Suppressor macrophage treated with lipopolysaccharide for 4 hours (primary cell): ENCODE measurements at places on chromosomes 2 and 18.

DNA sequence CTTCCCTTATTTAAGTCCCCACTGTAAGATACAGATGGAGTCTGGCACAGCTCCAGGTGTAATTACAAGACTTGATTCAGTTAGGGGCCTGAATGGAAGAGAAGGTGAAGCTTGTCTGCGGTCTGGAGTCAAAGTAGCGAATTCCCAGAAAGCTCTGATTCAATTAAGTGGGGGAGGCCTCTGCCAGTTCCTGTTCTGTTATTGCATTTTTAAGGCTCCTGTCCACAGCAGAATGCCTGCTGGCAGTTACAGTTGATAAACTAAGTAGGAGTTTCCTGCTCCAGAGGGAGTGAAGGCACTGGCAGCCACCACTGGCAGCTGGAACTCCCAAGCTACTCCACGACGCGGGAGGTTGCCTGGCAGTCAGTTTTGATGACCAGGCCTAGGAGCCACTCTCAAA is 181.1 kb downstream of the SOCS6 start:
- DNase-seq, result no peak

- DNase-seq, result peak; percentile 84
Observed at GRCh38 chr18:55509631-55510324, 78.2 kb downstream of the TCF4 start.

DNA sequence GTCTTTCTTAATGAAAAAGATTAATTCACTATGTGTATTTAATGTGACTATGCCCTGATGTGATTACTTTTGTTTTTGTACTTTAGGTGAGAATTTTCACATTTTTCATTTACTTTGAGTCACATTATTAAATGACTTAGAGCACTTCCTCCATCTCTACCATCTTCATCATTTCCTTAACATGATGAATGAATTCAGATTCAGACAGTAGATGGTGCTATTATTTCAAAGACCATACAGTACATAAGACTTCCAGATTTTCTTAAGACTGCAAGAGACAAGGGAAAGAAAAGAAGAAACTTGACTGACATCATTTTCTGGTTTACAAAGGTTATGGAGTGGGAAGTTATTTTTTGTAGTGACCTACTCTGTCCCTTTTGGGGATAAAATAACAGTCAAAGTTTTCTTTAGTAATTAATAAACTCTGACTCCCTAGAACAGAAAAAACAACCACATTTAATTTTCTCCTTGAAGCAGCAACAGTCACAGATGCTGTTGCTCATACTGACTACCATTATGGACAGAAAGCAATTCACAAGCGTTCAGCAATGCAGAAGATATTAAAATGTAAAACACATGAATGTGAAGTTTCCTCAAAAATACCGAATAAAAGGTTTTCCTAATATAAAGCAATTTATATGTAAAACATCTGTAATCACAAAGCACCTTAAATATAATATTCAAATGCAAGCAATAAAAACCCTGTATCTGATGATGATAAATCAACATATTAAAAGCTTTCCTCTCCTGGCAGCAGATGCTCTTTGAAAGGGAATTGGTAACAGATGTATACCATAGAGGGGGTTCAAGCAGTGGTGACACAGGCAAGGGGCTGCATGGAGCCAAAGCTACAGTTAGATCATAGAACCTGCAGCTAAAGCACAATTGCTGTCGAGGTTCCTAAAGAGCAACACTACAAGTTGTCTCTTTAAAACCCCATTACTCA is 1010.9 kb upstream of the NXPH2 start:
- DNase-seq, result peak; percentile 15

- DNase-seq, result peak; percentile 53
Observed at GRCh38 chr18:54119524-54120019, 104.9 kb downstream of the MBD2 start.

DNA sequence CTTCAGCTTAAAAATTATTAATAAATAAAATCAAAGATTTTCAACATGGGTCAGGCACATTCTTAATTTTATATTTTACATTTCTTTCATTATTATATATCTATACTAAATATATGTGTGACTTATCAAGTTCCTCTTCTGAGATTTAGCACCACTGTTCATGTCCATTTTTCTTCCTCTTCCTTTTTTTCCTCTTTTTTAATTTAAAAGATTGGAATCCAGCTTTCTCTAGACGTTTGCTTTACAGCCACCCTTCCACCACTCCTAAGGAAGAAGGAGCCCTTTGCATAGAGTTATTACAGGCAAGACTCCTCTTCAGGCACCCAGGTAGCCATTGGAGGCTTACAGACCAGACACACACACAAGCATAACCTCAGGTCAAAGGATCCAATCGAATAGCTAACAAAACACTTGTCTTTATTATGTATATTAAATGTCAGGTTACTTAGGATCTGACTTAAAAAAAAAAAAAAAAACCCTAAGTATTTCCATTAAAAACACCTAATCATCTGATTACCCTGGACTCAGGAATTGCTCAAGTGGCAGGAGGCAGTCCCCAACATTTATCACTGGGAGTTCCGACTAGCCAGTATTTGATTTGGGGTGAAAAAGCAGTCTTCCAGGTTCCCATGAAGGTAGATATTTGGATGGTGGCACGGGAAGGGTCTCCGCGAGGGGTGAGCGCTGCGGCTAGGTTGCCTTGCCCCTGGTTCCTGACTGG is 2.4 kb upstream of the ZEB2 start:
- peak; percentile 41 for DNase-seq
